Large intestine (tissue), 12 donors: ENCODE measurements at places on chromosomes 7 and 10. TPM values are rescaled to one million over a fixed set of nuclear protein-coding genes. Genes with fewer than 3 reads are reported as not detected.

The WDR86 gene
- 12.0 TPM for polyA plus RNA-seq

The ZNF736 gene
- 13.0 TPM for polyA plus RNA-seq

DNA sequence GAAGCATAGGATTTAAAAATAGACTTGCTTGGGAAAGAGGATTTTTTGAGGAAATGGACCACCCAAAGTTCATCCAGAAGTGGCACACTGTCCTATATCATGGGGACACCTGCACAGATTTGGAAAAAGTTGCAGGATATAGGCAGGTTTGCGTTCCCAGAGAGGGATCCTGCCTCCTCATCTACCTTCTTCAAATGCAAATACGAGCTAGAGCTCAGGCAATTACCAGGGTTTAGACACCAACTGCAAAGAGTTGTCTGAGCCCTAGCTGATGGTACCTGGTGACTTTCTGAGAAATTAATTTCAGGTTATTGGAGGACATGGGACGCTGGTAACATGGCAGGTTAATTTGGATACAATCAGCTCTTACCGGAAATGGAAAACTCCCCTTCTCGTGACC lies 423.7 kb upstream of the MTPN start:
- H3K4me3 ChIP-seq, result no peak overlapping the region
- H3K27me3 ChIP-seq, result no peaks in the 10 kb centered on the region
- no peak overlapping the region for H3K27ac ChIP-seq
- H3K36me3 ChIP-seq, result no peaks in the 10 kb centered on the region

DNA sequence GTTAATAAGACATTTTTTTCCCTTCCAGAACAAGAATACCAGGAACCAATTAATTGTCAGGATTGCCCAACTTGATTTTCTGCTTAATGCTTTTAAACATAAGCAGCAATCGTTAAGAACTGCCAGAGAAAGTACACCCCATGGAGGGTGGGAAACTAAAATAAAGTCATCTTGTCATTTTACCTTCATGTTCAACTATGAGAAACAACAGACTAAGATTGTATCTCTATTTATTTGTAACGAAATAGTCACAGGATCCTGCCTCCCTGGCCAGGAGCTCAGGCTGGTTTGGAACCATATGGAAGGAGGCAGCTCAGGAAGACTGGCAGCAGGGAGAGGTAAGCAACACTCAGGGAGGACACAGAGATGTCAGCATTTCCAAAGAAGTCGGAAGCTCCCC lies 129.6 kb downstream of the TNS3 start:
- peaks cover 21% of the 10 kb centered on the region for H3K36me3 ChIP-seq
- DNase-seq, result no peak
- H3K4me1 ChIP-seq, result peaks cover 40% of the 10 kb centered on the region
- H3K27ac ChIP-seq, result no peak overlapping the region

The INMT gene
- 10.1 TPM for polyA plus RNA-seq

- H3K36me3 ChIP-seq, result no peaks in the 10 kb centered on the region
- no peak overlapping the region for H3K27ac ChIP-seq
- H3K27me3 ChIP-seq, result no peaks in the 10 kb centered on the region
- no peak for DNase-seq
- H3K4me3 ChIP-seq, result no peak overlapping the region
Observed at GRCh38 chr10:102585026-102585425, 59.3 kb upstream of the TRIM8 start.
